ENCODE measurements at places on chromosomes 11 and 22.

- DNase-seq, result no peak
These were observed 80.3 kb downstream of the ETS1 start for GRCh38 chr11:128506999-128507611.

DNA sequence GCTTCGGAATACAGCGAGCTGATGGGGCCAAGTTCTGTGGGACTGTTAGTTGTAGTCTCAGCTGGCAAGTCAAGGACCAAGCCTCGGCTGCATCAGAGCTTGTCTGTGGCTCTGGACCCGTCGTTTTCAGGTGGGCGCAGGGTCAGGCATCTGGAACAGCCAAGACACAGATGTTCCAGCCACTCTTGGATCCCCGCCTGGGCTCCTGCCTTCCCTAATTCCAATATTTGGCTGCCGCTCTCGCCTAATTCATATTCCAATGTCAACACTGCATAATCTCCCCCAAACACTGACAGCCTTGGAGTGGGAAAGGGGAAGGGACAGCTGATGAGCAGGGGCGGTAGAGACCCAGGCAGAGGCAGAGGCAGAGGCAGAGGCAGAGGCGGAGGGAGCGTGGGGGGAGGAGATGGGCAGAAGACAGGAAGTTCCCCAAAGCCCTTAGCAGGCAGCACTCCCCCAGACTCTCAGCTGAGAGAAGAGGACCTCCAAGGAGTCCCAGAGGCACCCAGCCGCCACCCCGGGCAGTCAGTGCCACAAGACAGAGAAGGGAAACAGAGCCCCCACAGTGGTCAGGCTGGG, 49.6 kb upstream of the SLC35C1 start:
- no peak for DNase-seq

- no peak for DNase-seq
These were observed 9.4 kb downstream of the CBX6 start for GRCh38 chr22:38862375-38863329.

GRCh38 chr11:11306855-11307254, 46.2 kb downstream of the CSNK2A3 start:
- no peak for DNase-seq

GRCh38 chr22:35434061-35434710, 34.2 kb downstream of the MCM5 start:
- no peak for DNase-seq

GRCh38 chr11:4607096-4607495, 935 bp downstream of the TRIM68 start:
- no peak for DNase-seq
